Stimulated activated CD8-positive, alpha-beta memory T cell treated with anti-CD3 and anti-CD28 coated beads, Interleukin-15, amount 100 ng/mL, for 48 hours (primary cell): ENCODE measurements at places on chromosomes 3 and 15.

DNA sequence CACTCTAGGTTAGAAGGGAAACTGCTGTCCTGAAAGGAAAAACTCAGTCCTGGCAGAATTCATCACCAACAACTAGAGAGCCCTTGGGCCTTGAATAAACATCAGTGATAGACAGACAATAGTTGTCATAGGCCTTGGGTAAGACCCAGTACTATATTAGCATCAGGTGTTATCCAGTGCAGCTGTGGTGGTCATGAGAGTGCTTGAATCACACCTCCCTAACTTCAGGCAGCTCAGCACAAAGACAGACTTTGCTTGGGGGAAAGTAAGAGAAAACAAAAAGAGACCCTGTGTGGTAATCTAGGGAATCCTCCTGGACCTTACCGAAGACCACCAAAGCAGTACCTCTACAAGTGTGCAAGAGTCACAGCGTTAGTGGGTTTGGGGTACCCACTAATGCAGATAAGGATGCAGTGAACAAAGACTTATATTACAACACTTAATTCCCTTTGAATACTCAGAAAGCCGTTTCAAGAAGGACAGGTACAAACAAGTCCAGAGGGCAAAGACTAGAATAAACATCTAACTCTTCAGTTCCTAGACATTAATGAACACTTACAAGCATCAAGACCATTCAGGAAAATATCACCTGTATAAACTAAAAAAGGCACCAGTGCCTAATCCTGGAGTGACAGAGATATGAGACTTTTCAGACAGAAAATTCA lies 332.3 kb upstream of the EPHA3 start:
- no peak for DNase-seq

- DNase-seq, result no peak
These were observed 742.0 kb upstream of the LMCD1 start for GRCh38 chr3:7759630-7760029.

DNA sequence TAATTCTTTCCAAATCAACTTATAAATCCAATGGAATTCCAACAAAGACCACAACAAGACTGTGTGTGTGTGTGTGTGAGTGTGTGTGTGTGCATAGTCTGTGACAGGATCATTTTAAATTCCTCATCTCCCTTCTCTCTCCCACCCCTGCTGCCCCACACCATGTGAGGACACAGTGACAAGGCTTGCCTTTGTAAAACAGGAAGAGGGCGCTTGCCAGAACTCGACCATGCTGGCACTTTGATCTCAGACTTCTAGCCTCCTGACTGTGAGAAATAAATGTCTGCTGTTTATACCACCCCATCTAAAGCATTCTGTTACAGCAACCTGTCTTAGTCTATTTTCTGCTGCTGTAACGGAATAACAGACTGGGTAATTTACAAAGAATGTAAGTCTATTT lies 99.1 kb downstream of the NSMCE3 start:
- DNase-seq, result no peak

DNA sequence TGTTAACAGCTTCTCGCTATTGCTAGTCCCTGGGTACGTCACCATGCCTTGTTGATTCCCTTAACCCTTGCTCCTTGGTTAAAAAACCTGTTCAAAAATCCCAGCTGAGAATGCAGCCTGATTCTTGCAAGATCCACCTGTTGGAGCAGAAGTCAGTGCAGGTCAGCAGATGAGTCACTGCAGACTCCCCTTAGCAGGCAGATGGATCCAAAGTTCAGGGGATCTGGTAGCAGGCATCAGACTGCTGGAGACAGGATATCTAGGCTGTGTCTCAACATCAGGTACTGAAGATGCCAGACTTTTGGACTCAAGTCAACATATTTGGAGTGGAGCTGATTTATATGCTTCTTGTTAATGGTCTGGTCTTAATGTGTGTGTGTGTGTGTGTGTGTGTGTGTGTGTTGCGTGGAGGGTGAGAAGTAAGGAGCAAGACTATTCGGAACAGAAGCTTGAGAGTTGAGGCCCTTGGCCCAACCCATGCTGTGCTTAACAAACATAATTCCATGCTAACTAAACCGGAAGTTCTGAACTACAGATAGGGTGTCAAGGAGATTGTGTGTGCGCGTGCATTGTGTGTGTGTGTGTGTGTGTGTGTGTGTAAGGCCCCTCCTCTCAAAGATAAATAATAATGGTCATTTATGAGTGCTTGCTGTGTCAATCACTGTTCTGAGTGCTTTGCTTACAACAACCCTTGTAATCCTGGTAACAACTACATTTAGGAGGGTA lies 1.0 kb upstream of the C3orf52 start:
- no peak for DNase-seq

GRCh38 chr3:30764891-30765290 lies 129.6 kb downstream of the GADL1 start:
- DNase-seq, result no peak

DNA sequence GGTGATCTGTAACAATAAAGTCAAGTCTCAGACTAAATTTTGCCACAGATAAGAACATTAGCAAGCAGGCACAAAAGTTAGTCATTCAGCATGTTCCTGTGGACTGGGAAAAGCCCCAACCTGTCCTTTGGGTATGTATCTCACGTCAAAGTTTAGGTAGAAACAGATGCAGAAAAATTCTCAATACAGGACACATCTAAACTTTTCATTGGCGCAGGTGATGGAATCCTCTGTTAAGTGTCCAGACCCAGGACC lies 120.6 kb downstream of the ATG7 start:
- no peak for DNase-seq

GRCh38 chr15:80343554-80343992 lies 60.6 kb upstream of the ARNT2 start:
- DNase-seq, result no peak

GRCh38 chr15:29635513-29636098 lies 186.7 kb downstream of the TJP1 start:
- DNase-seq, result no peak
